ENCODE measurements at places on chromosomes 3 and 15. TPM values are rescaled to one million over a fixed set of nuclear protein-coding genes. Genes with fewer than 3 reads are reported as not detected.

- DNase-seq, result no peak
Measured at GRCh38 chr3:129552287-129553050, 9.5 kb downstream of the H1-8 start.

The FETUB gene
- polyA plus RNA-seq, result not detected

GRCh38 chr3:105781871-105782270, 86.9 kb downstream of the CBLB start:
- no peak for DNase-seq

DNA sequence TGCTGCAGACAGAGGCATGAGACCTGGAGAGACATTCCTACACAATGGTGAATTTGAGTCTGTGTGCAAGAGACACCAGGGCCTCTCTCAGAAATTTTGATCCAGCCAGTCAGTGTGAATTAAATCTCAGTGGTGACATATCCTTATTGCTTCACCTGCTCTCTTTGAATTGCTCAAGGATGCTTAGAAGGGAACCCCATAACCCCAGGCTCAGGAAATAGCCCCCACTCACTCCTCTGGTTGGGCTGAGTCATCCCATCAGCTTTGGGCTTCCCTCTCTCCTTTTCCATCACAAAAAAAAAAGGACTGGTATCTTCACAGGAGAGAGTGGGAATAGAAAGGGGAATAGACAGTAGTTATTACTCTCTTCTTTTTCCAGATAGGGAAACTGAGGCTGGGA, 33.0 kb upstream of the LARS2 start:
- DNase-seq, result no peak

DNA sequence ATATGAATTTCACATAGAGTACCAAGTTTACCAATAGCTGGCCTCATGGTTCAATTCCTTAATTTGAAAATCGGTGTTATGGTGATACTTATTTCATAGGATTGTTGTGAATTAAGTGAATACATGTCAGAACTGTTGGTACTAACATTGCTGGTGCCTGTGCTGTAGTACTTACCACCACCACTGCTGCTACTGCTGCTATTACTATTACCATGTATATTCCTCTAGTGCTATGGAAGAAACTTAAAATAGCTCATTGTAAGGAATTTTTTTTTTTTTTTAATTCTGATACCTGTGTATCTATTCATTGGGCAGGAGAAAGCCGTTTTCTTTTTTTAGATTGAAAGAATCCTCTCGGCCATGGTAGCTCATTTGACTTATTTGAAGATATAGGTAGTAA, 3.6 kb downstream of the FYTTD1 start:
- DNase-seq, result no peak

DNA sequence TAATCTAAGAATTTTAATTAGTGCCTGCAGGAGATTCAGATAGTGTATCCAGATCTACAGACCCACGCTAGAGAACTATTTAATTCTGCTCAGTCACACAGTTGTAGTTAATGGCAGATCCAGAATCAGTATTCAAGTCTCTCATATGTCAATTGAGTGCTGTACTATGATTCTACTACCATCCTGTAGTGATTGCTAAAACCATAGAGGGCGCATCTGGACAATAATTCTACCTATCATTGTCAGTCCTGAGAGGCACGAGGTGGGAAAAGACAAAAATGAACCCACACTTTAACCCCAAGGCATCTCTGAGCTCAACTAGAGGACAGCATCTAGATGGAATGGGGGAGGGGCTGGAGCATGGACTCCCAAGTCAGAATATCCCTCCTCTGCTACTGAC, 22.7 kb downstream of the DHX36 start:
- DNase-seq, result no peak
